ENCODE measurements at places on chromosomes 7 and 10. TPM values are rescaled to one million over a fixed set of nuclear protein-coding genes. Genes with fewer than 3 reads are reported as not detected.

DNA sequence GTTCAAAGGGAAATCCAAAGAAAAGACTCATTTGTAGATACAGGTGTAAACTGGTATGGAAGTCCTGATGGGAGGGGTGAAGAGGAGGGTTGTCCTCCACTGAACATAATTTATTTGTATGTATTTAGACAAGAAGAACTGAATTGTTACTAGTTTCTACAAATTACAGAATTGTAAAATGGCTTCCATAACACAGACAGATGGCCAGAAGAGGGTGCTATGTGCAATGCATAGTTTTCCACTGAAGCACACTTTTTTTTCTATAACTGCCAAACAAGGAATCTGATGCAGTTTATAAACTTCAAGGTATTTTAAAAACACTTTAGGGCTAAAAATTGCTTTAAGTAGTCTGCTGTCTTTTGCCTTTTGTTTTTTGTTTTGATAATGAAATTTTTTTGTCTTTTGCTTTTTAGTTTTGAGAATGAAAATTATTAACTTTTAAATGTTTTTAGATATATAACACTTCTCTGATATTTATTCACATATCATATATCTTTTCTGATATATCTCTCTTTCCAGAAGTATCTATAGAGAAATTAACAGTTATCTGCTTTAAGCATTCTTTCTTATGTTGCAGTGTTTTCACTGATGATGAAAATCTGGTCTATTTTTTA is 58.5 kb downstream of the PHYHIPL start:
- DNase-seq, result no peak

DNA sequence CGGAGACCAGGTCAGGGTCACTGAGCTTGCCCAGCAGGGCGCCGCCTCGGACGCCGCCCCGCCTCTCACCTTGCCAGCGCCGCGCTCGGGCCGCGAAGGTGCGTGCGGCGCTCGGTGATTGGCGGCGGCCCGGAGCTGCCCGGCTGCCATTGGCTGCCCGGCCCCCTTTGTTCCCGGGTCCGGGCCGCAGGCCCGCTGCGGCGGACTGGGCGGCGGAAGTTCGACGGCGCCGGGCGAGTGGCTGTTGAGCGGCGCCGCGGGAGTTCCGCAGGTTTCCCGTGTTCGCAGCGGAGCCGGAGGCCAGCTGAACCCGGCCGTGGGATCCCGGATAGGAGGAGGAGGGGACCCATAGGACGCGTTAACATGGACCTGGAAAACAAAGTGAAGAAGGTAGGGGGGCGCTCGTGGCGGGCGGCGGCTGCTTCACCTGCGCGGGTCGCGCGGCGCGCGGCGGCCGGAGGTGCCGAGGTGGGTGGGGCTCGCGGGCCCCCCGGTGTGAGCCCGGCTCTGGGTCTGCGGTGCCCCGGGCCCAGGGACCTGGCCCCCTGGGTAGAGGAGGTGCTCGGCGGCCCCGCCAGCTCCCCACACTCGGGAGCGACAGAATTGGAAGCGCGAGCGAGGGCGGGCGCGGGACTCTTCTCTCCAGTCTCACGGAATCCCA is at the start of gene TES:
TES (plus strand) TSS at position 195 of the 661 bp plus-strand sequence; CDS start at position 364, 169 bp downstream.
- no peak for DNase-seq

DNA sequence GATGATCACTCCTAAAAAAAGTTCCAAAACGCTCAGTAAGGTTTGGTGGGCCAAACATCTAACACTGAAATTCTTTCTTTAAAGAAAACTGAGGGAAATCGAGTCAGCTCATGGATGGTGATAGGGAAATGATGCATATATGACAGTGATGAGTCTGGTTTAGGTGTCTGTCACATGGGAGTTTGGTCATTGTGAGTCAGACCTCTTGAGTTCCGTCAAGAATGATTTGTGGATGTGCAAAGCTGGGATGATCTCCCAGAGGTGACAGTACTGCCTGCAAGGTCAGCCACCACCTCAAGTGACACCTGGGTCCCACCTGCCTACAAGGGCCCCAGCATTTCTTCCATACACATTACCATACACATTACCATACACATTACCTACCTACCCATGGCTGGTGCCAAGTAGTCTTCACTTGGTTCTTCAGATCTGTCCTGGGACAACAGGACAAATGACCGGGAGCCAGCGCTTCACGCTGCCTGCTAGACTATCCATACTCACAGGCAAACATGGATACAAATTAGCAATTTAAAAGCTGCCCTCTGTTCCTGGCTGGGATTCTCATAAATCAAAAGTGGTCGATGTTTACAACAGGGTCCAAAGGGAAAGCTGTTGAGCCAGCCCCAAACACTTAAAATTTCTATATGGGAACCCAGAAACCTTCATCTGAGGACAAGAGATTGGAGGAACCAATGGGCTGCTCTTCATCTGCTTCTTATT is 128.4 kb downstream of the ADAM12 start:
- DNase-seq, result no peak

DNA sequence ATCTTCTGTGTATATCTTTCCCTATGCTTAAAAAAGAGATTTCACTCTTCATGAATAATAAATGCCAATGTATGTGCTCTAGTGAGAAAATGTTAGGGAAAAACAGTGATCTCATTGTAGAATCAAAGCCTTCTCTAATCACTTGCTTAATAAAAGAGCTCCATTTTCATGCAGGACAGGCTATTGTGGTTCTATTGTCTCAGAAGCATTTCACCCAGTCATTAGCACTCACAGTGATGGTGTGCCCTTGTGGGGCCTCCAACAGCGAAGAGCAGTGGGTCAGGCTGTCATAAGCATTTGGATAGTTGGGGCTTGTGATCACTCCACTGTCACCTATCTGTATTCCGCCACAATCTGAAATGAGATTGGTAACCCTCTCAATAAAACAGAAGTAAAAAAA is 83.9 kb upstream of the RSU1 start:
- DNase-seq, result no peak

SLC18A2 gene
- total RNA-seq, result not detected

MRC1 gene
- 2.6 TPM for total RNA-seq

Measured in dorsolateral prefrontal cortex (tissue), 122 donors.